ENCODE measurements at places on chromosomes 1 and 21.
A peak's percentile ranks its signal among the peaks of the same experiment; 100 is the strongest.

DNA sequence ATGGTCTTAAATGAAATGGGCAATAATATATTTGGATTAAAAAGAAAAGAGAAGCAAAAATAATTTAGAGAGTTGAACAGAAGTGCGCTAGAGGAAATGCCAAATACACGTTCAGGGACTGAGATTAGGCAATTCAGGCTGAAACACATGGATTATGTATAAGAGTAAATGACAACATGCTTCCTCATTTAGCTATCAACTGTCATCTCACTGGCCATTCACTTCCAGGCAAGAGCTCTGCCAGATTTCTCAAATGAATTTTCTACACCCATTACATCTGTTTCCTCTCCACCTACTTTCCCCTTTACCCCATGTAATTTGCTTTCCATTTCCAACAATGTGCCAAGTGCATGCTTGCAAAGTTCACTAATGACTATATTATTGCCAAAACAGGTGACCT lies 582.4 kb downstream of the LTN1 start:
- DNase-seq: no peak

DNA sequence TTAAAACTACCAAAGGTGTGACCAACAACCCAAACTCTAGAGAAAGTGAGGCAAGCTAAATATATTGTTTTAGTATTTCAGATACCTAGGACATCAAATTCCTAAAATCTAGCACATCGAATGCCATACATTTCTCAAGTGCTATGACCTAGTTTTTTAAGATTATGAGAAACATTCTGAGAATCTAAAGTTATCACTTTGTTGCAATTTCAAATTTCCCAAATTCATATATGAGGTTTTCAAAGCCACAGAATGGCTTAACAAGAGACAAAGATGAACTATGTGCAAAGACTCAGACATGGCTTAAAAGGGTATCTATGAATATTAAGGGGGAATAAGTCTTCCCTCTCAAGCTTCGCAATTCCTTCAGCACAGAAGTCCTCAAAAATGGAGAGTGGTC lies 6.8 kb downstream of the SCYL3 start:
- no peak for DNase-seq

GRCh38 chr1:96009831-96010434 lies 711.7 kb upstream of the PTBP2 start:
- no peak for DNase-seq

- peak; percentile 87 for DNase-seq
Measured at GRCh38 chr1:1063945-1064831, 9.9 kb downstream of the RNF223 start.

- no peak for DNase-seq
Measured at GRCh38 chr1:213245260-213245910, 194.3 kb downstream of the RPS6KC1 start.

All from activated CD4-positive, CD25-positive, alpha-beta regulatory T cell treated with anti-CD3 and anti-CD28 coated beads, Interleukin-2, amount 50 U/mL, for 72 hours (primary cell).